ENCODE measurements at places on chromosomes 3 and 15.

DNA sequence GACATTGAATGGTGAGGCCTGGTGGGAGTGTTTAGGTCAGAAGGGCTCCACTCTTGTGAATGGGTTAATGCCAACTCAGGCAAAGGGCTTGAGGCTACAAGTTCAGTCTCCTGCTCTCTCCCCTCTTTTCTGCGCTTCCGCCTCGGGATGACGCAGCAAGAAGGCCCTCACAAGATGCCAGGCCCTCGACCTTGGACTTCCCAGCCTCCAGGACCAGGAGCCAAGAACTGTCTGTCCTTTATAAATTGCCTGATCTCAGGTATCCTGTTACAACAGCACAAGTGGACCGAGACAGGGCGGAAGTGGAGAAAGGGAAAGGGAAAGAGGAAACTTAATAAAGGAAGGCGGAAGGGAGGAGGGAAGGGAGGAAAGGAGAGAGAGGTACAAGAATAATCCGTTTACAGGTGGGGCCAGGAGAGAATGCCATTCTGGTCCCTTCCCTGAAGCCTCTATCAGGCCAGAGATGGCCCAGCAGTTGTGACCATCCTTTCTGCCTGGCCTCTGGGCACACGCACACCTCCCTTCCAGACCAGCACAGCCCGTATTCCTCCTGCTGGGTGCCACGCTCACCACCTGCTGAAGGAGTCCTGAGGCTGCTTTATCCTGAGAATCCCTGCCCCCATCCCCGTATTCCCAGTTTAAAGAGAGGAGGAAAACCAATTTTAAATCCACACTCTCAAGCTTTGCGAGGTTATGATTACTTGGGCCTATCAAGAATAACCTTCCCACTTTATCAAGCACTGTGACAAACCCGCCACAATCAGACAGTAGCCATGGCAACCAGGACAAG lies 64.2 kb downstream of the OXNAD1 start:
- DNase-seq = no peak

GRCh38 chr3:118765636-118766305 lies 268.9 kb downstream of the IGSF11 start:
- no peak for DNase-seq

DNA sequence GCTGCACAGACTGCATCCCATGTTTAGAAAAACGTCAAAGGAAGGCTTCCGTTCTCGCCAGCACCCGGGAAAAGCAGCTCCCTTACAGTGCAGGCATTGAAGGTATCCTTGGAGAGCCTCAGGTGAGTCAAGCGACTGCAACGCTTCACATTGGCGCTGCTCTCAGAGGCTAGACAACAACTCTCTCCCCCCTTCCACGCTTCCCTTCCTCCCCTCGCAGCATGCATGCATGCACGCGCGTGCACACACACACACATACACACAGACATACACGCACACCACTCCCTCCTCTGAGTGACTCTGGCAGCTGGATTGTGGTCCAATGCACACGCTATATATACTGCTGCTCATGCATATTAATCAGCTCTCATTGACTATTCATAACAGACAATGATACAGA lies 191.1 kb downstream of the PDZRN3 start:
- DNase-seq = no peak

- DNase-seq = no peak
Observed at GRCh38 chr3:126827121-126827520, 123.1 kb downstream of the CHCHD6 start.

DNA sequence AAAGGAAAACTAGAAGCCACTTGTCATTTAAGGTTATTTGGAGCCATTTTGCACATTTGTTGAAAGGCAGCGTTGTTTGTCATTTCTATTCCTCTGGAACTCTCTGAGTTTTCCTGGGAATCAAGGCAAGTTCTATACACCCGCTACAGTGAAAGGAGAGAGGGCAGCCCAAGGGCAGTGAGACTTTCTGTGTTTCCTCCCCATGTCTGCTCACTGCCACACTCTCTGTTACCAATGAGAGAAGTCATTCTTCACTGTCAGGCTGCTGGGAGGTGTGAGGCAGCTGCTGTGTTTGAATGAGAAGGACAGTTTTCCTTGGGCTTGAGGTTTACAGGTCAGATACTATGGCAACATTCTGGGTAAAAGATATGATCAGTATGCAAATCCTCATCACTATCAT lies 36.0 kb downstream of the ATP13A5 start:
- DNase-seq = no peak

DNA sequence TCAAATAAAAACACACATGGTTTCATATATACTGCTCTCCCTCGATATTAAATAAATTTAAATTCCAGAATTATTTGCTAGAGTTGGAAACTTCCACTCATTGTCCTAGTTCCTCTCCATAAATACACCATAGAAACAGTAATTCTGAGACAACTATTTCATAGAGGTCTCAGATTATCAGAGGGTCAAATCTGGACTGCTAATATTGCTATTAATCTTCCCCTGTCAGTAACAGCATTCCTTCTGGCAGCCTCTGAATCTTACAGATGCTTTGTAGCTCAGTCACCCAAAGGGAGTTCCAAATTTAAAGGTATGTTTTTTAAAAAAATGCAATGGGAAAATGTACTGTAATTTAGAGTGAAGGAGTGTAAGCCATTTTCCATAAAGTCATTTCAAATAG lies 428.8 kb downstream of the PYDC2 start:
- no peak for DNase-seq

DNA sequence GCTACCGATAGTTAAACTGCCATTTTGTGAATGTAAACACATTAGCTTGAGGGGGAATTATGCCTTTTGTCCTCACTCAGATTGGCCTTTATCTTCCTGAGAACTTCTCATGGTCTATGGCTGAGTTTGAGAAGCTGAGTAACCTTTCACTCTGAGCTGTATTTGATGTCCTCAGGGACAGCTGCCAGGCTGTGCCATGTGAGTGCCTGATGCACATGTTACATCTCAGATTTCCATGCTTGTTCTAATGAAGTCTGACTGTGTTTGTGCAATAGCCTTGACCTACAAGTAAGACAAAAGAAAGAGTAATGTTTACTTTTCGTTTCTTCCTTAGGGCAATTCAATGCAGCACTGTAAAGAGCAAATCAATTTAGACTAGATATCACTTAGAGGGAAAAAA lies 44.1 kb upstream of the ARL6 start:
- DNase-seq = no peak

- no peak for DNase-seq
Observed at GRCh38 chr3:133248389-133248788, 151.5 kb upstream of the BFSP2 start.

DNA sequence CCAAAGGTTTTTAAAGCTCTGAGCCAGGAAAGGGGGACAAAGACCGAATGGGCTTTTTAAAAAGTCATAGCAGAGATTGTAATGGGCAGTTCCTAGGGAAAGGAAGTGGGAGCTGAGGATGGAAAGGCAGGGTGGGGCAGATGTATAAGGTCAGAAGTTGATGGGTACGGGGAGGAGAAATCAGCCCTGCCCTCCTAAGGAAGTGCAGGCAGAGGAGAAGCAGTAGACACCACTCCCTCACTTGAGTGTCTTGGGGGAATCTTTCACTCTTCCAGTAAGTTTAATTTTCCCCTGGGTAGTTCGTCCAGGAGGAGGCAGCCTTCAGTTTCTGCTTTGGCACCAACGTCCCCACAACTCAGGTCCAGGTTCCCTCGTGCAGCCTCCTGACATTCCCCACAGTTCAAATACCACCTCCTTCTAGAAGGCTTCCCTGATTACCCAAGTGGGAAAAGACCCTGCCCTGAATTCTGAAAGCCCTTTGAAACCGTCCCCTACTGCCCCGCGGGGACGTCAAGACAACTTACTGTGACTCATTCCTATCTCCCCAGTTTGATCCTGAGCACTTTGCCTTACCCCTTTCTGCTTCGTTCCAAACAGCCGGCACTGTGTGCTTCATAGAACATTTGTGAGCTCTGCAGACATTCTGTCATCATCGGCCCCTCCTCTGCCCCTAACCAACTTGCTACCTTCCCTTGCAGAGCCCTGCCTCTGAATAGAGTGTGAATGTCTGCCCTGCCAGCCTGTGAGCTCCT lies 14.3 kb upstream of the SRP14 start:
- DNase-seq = no peak

- DNase-seq = no peak
Observed at GRCh38 chr3:171334465-171334811, 125.8 kb downstream of the TNIK start.

GRCh38 chr15:40355976-40356585 lies 1.9 kb upstream of the DISP2 start:
- no peak for DNase-seq

DNA sequence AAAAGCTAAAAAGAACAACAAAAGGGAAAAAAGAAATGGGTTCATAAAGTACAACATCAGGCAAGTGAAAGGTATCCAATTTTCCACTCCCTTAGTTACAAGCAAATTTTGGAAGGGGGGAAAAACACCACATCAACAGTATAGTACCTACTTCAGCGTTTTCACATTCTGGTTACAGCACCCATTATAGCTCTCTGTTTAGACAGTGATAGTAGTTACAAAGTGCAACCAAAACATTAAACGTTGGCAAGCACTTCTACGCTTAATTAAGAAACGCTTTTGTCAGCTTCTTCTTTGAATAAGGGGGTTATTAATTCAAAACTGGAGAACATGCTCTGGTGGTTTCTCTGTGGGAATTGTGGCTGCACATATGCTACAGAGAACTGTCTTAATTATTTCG lies 180.2 kb downstream of the VPS13C start:
- no peak for DNase-seq

DNA sequence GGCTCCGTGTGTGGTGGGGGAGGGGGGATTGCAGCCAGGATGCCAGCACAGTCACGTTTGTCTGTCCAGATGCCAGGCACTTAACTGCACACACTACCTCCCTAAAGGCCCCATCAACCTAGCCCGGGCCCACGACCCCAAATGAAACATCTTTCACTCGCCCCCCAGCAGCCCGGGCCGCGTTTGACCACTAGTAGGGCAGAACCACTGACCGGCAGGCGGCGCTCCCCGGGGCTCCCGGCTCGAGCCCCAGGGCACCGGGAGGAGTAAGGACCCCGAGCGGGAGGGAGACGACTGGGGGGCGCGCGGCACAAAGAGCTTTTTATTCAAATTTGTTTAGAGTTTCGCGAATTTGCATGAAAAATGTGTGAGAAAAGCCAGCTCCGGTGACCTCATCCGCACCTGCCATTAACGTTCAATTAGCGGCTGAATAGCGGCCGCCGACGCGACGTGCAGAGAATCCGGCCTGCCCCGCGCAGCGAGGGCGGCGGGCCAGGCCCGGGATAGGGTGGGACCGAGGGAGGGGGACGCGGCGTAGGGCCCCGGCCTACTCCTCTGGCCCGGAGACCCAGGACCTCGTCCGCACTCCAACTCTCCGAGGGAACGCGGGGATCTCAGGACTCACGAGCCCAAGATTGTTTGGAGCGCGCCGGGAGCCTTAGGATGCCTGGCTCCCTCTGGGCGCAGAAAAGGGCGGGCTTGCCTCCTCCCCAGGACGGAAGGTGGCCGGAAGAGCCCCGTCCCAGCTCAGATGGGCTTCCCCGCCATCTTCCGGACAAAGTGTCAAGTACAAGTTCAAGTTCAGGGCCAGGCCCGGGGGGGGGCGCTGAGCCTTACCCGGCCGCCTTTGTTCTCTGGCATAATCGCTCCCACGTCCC lies 64.9 kb upstream of the POLG start:
- DNase-seq = peak; percentile 67

Measured in B cell (primary cell).